ENCODE measurements at places on chromosomes 3 and 15.

DNA sequence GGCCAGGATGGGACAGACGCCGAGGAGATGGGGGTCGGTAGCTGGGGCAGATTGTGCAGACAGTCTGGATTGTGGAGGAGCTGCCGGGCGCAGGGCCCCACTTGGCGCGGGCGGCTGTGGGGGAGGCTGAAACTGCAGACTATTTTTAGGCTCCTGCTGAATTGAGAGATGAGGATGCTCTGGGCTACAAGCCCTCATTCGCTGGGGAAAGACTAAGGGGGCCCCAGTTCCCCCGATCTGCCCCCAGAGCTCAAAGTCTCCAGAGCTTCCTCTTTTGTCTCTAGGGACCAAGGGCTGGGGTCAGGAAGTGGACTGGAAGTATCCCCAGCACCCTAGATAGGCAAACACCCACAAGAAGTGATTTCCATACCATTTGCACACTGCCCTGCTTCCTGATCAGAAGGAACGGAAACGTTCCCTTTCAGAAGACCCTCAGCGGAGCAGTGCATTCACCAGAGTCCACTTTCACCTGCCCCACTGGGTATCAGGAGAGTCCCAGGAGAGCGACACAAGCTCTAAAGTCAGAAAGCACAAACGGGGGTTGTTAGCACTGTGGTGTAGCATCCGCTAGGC, 29.7 kb downstream of the SEMA7A start:
- no peak for DNase-seq

DNA sequence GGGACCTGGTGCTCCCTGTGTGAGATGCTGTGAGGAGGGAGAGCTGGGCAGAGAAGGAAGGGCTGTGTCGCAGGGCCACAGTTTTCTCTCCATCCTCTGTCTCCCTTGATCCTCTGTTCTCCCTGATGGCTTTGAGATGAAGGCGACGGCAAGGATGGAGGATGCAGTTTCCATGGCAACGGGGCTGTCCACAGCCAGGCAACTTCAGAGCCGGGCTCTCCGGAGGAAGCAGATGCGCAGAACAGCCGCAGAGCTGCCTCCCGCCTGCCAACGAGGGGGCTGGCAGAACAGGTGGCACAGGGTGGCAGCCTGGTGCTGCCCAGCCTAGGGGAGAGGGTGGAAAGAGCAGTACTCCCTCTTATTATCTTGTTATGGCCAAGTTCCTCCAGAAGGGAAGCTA, 9.9 kb upstream of the GRM2 start:
- no peak for DNase-seq

- no peak for DNase-seq
Observed at GRCh38 chr3:129609591-129610182, 3.2 kb upstream of the PLXND1 start.

GRCh38 chr3:154235330-154235729, 89.0 kb downstream of the DHX36 start:
- DNase-seq = no peak

DNA sequence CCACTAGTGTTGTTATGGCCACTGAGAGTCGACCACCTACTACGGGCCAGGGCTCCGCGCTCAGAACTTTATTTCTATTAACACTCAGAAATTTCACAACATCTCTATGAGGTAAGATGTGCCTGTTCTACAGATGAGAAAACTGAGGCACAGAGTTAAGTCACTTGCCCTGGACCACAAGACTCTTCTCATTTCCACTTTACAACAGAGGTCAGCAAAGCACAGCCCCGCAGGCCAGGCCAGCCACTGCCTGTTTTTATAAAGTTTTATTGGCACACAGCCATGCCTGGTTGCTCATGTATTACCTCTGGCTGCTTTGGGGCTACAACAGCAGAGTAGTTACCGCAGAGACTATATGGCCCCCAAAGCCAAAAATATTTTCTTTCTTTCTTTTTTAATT, 503.6 kb downstream of the SHQ1 start:
- DNase-seq = no peak

Data from stimulated activated CD8-positive, alpha-beta memory T cell treated with anti-CD3 and anti-CD28 coated beads, Interleukin-7, amount 100 ng/mL, for 4 hours (primary cell).